ENCODE measurements at places on chromosomes 6 and 20.

- no peak for DNase-seq
Observed at GRCh38 chr6:52208612-52209011, 22.4 kb downstream of the IL17A start.

DNA sequence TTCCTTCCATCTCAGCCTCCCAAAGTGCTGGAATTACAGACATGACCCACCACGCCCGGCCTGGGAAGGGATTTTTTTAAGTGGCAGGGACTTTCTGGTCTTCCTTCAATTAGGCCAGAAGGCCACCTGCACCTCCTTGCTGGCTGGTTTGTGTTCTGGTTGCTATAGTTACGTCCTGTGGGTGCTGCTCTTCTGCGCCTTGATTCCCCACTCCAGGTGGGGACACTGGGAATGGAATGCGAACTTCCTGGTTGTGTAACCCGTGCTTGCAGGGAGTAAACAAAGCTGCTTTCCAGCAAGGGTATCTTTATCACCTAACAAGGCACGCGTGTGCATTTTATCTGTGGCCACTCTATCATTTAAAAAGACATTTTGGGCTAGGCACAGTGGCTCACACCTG lies 117.7 kb downstream of the PLEKHG1 start:
- peak; percentile 15 for DNase-seq

- DNase-seq = no peak
Observed at GRCh38 chr6:44708208-44708607, 320.7 kb downstream of the CDC5L start.

DNA sequence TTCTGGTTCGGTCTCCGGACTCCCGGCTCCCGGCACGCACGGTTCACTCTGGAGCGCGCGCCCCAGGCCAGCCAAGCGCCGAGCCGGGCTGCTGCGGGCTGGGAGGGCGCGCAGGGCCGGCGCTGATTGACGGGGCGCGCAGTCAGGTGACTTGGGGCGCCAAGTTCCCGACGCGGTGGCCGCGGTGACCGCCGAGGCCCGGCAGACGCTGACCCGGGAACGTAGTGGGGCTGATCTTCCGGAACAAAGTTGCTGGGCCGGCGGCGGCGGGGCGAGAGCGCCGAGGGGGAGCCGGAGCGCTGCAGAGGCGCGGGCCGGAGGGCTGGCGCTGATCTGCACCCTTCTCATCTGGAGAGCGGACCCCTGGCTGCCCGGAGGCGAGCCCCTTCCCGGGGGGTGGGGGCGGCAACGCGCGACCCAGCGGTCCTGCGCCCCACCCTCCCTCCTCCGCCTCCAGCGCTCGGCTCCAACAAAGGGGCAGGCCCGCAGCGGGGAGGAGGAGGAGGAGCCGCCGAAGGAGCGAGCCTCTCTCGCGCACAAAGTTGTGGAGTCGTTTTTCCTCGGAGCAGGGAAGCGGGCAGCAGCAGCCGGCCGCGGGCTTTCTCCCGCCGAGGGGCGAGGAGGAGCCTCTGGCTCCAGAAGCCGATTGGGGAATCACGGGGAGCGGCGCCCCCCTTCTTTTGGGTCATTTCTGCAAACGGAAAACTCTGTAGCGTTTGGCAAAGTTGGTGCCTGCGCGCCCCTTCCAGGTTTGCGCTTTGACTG lies at the start of gene UTRN:
UTRN (plus strand) TSS at position 553 of the 765 bp plus-strand sequence. CDS start 6,494 bp downstream, outside the sequence.
- DNase-seq = no peak

GRCh38 chr6:127471379-127472255 lies 12.4 kb upstream of the KIAA0408 start:
- DNase-seq = no peak

DNA sequence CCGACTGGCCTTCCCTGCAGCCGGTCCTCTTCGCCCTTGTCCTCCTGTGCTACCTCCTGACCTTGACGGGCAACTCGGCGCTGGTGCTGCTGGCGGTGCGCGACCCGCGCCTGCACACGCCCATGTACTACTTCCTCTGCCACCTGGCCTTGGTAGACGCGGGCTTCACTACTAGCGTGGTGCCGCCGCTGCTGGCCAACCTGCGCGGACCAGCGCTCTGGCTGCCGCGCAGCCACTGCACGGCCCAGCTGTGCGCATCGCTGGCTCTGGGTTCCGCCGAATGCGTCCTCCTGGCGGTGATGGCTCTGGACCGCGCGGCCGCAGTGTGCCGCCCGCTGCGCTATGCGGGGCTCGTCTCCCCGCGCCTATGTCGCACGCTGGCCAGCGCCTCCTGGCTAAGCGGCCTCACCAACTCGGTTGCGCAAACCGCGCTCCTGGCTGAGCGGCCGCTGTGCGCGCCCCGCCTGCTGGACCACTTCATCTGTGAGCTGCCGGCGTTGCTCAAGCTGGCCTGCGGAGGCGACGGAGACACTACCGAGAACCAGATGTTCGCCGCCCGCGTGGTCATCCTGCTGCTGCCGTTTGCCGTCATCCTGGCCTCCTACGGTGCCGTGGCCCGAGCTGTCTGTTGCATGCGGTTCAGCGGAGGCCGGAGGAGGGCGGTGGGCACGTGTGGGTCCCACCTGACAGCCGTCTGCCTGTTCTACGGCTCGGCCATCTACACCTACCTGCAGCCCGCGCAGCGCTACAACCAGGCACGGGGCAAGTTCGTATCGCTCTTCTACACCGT lies 6.1 kb downstream of the UBD start:
- no peak for DNase-seq

- DNase-seq = no peak
Observed at GRCh38 chr6:167811040-167811439, 15.7 kb upstream of the AFDN start.

GRCh38 chr6:23940466-23940865 lies 185.5 kb upstream of the NRSN1 start:
- DNase-seq = no peak

- no peak for DNase-seq
Observed at GRCh38 chr20:37922016-37922415, 19.1 kb downstream of the VSTM2L start.
